ENCODE measurements at places on chromosomes 7 and 10. TPM values are rescaled to one million over a fixed set of nuclear protein-coding genes. Genes with fewer than 3 reads are reported as not detected.

The IKZF1 gene
- total RNA-seq, result 236 TPM

The DGKB gene
- not detected for total RNA-seq

The ODAD2 gene
- total RNA-seq, result 0.23 TPM

The NOM1 gene
- total RNA-seq, result 35.6 TPM

The HOXA1 gene
- 0.15 TPM for total RNA-seq

Data from activated CD8-positive, alpha-beta memory T cell treated with anti-CD3 and anti-CD28 coated beads for 36 hours (primary cell).